ENCODE measurements at places on chromosomes 12 and 14. TPM values are rescaled to one million over a fixed set of nuclear protein-coding genes. Genes with fewer than 3 reads are reported as not detected.

The TOX4 gene
- 16.2 TPM for polyA plus RNA-seq

DNA sequence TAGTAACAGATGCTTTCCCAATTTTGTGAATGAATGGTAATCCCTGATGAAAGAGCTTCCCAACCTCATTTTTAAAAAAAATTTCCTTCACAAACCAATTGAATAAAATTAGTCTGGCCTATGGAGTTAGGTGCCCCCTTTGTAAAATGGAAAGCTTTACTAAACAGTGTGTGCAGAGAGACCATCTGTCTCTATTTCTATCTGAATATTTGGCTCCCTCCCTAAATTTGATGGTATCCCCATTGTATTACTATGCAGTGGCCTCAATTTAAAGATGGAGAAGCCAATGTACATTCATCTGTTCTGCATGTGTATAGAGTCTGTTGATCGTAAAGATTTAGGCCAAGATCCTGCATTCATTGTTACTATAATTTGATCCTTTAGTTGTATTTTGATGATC is 397.7 kb upstream of the RGS6 start:
- no peak for DNase-seq

GRCh38 chr14:32865827-32866376 is 72.8 kb upstream of the NPAS3 start:
- DNase-seq, result no peak

GRCh38 chr12:104903648-104904423 is 54.3 kb downstream of the SLC41A2 start:
- DNase-seq, result no peak

The PRPH gene
- 0.11 TPM for polyA plus RNA-seq

GRCh38 chr14:33837943-33838683 is 112.8 kb downstream of the EGLN3 start:
- no peak for DNase-seq

GRCh38 chr12:95571369-95571768 is 20.1 kb upstream of the USP44 start:
- no peak for DNase-seq

The SMIM41 gene
- polyA plus RNA-seq, result 0.08 TPM

GRCh38 chr14:68076451-68076850 is 256.9 kb downstream of the RAD51B start:
- no peak for DNase-seq

GRCh38 chr12:1776170-1776921 is 44.0 kb upstream of the LRTM2 start:
- no peak for DNase-seq
